ENCODE measurements at places on chromosomes 2 and 18.

GRCh38 chr2:191180276-191180675 is 29.5 kb upstream of the STAT4 start:
- no peak for DNase-seq

DNA sequence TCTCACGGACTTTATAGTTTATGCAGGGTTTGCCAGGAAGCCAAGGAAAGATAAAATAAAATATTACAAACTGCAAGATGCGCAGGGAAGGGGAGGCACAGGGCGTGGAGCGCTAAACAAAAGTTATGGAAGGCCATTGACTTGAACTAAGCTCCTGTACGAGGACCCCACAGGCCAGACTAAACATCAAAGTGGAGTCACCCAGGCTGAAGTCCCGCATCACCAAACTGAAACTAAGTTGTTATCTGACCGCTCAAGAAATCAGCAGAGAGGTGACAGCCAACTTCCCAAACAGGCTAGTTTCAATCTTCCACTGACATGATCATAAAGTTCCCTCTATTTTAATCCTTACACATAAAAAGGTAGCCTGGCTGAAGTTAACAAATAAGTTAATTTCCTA is 90.5 kb upstream of the YWHAQ start:
- DNase-seq = no peak

GRCh38 chr2:157899125-157899839 is 23.2 kb upstream of the ACVR1 start:
- DNase-seq = no peak

DNA sequence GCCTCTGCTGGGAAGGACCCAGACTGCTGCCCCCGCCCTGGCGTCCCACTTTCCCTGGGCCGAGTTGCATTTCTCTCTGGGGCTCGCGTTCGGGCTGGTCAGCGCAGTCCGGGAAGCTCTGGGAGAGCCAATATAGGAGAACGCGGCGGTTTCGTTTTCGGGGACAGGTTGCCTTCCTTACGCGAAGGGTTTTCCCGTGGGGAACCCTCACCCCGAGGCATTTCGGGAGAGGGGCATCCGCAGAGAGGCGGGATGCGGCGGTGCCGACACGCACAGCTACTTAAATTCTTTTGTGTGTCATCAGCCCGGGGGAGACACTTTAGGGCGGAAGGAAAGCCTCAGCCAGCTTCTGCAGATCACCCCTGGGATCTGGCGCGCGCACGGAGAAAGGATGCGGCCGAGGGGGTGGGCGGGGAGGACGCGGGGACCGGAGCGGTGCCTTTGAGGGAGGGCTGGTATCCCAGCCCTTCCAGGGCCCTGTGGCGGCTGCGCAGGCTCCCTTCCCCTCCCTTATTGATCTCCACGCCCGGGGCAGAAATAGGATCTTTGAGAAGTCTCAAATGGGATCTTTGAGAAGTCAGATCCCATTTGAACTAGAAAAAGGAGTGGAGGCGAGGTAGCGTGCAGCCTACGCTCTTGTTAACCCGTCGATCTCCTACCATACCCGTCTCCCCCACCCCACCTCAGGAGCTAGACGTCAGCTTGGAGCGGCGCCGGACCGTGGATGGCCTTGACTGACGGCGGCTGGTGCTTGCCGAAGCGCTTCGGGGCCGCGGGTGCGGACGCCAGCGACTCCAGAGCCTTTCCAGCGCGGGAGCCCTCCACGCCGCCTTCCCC is 1.2 kb downstream of the GATA6 start:
- no peak for DNase-seq

GRCh38 chr18:52572036-52573000 is 232.3 kb downstream of the DCC start:
- DNase-seq = no peak

DNA sequence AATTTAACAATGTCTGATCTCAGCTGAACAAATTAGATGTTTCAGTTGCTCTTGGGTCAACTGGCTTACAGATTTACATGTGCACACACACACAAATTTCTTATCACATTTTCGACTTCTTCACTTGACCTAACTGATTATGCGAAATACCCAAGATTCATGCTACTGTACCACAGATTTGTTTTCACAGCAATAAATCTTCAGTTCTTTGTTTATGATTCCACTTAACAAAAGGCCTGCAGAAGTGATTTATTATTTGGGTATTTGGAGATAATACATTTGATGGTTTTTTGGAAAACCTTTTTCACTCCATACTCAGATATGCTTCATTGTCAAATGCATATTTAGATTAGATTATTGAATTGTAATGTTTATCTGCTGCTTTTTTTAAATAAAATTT is 129.0 kb downstream of the GALNT1 start:
- DNase-seq = no peak

DNA sequence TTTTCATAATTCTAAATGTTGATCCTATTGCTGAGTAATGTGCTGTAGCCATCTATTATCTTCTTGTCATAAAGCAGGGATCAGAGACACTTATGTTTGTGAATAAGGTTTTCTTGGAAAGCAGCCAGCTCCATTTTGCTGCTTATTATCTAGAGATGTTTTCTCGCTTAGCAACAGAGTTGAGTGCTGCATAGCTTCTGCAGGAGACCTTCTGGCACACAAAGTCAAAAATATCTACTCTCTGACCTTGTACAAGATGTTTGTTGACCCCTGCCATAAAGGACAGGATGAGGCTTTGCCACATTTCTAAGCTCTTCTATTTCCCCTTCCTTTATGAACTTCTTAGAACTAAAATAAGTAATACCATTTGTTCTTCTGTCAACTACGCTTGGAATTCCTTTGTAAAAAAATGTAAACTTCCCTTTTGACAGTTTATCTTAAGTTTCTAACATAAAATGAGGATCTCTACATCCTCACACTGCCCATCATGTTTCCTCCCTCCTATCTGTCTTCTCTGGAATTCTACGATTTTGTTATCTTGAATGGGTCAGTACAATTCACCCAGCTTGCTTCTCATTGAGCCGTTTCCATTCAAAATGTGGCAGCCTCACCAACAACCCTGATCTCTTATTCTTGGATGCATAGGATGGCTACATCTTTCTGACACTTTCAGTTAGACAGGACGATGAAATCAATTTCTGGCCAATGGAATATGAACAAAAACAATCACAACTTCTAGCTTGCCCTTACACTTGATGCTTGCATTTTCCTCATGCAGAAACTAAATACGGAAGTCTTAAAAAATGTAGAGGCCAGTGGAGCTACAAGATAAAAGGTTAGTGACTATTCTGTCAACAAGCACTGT is 1377.0 kb downstream of the SUCLG1 start:
- DNase-seq = no peak

DNA sequence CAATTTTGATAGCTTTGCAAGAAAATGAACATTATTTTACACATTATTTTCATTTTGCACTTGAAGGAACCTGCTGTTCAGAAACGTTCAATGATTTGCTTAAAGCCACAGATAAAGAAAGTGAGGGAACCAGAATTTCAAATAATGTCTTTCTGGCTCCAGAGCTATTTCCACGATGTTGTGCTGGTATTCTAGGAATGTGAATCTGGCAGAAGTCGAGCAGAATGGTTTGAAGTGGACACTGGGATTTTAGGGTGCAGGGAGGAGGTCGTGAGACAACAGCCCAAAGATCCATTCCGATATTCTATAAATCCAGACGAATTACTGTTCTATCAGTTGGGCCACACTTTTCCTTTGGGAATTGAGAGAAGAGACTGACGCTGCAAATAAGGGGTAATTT is 2.2 kb downstream of the CCDC102B start:
- DNase-seq = no peak

GRCh38 chr2:106270471-106270891 is 76.4 kb upstream of the UXS1 start:
- no peak for DNase-seq

GRCh38 chr2:159078443-159078842 is 110.0 kb downstream of the TANC1 start:
- no peak for DNase-seq

- no peak for DNase-seq
Measured at GRCh38 chr2:37585295-37585908, 86.0 kb downstream of the CDC42EP3 start.

GRCh38 chr2:200159357-200159707 is 147.2 kb upstream of the SPATS2L start:
- DNase-seq = no peak

DNA sequence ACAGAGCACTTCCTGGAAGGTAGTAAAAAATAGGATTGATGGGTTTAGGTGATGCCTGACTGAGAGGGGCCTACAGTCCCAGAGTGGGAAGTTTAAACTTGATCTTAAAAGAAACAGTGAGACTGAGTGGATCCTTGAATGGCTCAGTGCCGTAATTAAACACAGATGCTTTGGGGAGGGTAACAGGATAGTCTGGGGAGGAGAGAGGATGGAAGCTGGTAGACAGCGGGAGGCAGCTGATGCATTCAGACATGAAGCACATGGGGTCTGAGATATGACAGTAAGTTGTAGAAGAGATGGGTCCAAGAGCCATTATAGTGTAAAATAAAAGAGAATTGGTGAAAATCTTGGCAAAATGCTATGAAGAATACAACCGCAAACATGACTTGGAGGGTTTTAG is 54.4 kb downstream of the AOX1 start:
- no peak for DNase-seq

DNA sequence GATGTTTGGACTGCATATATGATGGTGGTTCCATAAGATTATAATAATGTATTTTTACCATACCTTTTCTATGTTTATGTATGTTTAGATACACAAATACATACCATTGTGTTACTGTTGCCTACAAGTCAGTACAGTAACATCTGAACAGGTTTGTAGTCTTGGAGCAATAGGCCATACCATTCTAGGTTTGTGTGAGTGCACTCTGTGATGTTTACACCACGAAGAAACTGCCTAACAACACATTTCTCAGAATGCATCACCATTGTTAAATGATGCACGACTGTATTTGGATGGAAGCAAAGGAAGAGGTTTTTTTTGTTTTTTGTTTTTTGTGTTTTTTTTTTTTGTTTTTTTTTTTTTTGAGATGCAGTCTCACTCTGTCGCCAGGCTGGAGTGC is 9.5 kb downstream of the DUSP19 start:
- no peak for DNase-seq
